ENCODE measurements at places on chromosomes 16 and 17.

DNA sequence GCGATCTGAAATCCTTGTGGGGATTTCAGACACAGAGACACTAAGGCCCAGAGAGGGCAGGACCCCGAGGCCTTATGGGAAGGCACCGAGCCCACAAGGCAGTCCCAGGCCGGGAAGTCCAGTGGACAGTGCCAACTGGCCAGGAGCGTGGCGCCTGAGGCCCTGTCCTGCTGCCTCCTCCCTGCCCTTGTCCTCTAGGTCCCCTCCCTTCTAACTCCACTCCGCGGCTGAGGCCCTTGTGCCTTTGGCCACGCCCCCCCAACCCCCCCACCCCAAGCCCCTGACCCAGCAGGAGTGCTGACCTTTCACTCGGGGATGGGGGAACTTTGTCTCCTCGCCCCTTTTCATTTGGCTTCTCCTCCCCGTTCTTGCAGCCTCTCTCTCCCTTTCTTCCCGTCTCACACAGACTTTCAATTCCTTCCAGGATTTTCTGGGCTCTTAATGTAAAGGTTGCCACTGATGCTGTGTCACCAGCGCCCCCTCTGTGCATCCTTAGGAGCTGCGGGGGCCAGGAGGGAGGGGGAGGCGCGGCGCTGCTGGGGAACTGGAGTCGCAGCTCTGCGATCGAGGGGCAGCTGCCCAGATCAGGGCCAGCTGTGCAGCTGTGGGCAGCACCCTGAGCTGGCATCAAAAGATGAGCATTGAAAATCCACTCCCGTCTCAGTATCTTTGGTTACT lies 29.1 kb downstream of the CRHR1 start:
- DNase-seq = no peak

GRCh38 chr17:42918902-42919521 lies 18.4 kb downstream of the G6PC1 start:
- no peak for DNase-seq

GRCh38 chr16:19291475-19291874 lies 5.9 kb downstream of the CLEC19A start:
- no peak for DNase-seq

DNA sequence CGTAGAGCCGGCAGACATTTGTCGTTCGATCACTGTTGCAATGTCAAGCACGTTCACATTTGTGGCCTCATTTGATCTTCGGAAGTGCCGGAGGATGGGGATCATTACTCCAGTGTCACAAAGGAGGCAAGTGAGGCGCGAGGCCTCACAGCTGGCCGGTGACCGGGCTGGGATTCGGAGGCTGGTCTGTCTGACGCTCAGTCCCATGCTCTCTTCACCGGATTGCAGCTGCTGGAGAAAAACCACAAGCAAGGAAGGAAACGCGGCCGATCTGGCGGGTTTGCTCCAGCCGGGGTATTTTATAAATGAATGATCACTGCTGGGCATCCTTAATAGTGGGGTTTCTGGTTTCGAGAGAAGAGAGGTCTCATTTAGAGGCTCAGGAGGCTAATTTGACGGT lies 127.8 kb downstream of the OR1D5 start:
- no peak for DNase-seq

- no peak for DNase-seq
Observed at GRCh38 chr17:45580924-45581323, 90.4 kb upstream of the PLEKHM1 start.

DNA sequence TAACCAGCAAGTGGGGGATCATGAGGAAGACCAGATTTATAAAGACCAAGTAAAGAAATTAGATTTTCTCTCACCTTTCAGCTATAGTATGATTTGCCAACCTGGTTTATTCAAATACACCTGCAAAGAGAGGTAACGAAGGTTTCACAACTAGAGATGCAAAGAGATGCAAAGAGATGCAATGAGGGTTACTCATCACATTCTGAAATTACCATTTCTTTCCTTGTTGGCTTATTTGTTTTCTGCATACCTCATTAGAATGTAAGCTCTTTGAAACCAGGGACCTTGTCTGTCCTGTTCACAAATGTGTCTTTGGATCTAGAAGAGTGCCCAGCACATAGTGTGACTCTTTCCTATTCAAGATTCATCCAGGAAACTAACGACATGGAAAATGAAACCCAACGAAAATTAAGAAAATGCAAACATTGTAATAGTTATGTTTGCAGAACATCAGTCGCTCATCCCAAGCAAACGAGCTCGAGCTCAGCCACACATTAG lies 9.0 kb upstream of the LONP2 start:
- DNase-seq = no peak

Data from aorta (tissue), 5 donors.